ENCODE measurements at places on chromosomes 16 and 17.

DNA sequence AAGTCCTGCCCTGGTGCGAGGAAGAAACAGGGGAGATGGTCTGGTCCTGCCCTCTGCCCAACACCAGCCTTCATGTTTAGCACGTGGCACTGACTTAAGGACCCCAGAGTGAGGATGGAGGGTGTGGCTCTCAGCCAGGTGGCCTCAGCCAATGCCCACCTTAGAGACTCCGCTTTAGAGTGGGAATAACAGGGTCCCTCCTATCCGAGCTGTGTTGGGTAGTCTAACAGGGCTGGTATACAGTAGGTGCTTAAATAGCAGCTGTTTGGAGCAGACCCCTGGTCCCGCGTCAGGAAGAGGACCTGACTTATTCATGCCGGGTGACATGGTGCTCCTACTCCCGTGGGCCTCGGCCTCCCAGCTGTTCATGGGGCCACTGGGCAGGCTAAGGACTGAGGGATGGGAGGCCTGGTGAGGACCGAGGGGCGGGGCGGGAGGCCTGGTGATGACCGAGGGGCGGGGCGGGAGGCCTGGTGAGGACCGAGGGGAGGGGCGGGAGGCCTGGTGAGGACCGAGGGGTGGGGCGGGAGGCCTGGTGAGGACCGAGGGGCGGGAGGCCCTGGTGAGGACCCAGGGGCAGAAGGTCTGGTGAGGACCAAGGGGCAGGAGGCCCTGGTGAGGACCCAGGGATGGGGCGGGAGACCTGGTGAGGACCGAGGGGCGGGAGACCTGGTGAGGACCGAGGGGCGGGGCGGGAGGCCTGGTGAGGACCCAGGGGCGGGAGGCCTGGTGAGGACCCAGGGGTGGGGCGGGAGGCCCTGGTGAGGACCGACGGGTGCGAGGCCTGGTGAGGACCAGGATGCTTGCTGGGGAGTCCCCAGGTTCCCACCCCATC is 7.6 kb downstream of the ZFPM1 start:
- no peak for DNase-seq

DNA sequence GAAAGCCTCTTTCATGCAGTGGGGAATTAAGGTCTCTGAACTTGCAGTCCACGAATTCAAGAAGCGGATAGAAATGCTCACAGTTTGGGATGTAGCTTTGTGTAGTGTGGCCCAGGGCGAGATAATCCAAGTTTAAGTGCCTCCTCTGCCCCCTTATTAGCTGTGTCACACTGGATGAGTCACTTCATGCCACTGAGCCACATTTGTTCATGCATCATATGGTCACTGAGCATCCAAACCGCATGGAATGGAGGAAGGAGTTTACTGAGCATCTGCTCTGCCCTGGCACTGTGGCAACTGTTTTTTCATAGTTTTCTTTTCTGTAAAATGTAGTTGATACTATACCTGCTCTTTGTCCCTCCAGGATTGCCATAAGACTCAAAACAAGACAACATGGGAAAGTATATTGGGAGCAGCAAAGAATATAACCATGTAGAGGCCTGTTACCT is 15.1 kb upstream of the DHX8 start:
- DNase-seq: no peak

- DNase-seq: no peak
These were observed 154.5 kb downstream of the BCAS3 start for GRCh38 chr17:60832151-60832585.

GRCh38 chr17:30942308-30943079 is 20.7 kb downstream of the ADAP2 start:
- no peak for DNase-seq

Measured in HuH-7 (cell line).